Inflammatory macrophage treated with lipopolysaccharide for 4 hours (primary cell): ENCODE measurements at places on chromosomes 2 and 18.
A peak's percentile ranks its signal among the peaks of the same experiment; 100 is the strongest.

DNA sequence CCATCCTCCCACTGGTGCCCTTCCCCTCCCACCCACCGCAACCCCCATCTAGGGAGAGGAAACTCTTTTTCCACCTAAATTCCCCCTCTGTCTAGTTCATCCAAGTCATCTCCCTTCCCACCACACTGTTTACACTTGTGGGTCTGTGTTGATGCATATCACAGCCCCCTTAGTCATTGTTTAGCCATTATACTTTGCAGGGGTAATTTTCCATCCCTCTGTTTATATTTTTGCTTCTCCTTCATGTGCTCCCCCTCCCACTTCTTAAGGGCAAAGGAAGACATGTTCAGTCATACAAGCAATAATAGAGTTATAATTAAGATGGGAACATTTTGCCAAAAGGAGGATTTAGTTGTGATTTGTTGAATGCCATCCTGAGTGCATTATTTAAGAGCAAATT is 187.8 kb upstream of the TNP1 start:
- DNase-seq: no peak

DNA sequence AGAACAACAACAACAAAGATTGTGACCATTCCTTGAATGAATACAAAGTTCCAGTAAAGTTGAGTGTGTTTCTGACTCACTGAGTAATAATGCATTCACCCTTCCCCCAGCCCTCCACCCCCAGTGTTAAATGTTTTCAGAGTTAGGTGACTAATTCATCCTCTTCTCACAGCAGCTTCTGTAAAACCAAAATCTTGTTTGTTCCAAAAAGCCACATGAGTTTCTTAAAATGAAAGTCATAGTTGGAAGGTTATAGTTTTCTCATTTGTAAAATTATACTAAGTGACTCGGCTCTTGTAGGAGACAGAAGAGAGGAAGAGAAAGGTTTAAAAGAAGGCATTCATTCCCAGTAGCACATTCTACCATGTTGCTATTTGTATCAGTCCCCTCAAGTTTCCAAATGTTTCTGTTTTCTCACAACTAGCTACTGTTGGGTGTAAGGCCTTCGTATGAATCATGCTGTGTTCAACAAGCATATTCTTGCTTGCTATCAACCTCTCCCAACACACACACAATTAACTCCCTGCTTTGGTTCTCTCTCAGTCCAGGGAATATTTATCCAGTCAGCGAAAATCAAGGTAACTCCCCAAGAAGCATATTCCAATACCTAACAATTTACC is 75.3 kb downstream of the MBD2 start:
- DNase-seq: peak; percentile 71

DNA sequence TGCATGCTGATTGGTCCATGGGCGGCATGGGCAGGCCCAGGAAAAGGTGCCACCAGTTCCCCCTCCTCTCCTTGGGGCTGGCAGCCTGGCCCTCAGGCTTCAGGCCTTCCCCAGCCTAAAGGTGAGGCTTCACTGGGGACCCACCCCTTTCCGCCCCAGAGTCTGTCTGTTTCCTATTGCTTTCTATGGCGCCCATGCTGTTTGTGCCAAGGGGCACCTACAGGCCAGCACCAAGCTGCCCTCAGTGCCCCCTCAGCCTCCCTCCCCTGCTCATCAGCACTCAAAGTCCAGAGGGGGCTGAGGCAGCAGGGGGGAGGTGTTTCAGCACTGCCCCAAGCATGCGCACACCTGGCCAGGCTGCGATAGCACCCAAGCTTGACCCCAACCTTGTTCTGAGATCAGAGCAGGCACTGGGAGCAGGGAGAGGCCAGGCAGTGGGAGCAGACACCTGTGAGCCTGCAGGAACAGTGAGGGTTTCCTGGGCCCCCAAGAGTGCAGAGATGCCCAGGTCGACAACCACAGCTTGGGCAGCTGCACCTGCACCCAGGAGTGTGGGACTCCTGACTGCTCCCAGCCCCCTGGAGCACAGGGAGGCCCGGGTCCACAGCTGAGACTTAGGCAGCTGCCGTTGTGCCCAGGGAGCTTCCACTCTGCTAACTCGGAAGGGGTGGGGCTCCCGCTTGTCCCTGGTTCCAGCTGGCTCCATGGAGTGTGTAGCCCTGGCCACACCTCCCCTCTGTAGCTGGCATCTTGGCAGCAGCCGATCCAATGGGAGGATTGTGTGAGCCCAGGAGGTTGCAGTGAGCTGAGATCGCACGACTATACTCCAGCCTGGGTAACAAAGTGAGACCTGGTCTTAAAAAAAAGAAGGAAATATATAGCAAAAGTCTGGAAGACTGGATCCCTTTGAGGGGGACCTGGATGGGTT is 69.1 kb downstream of the NCAPH start:
- DNase-seq: no peak

- no peak for DNase-seq
Measured at GRCh38 chr2:112658839-112659667, 13.3 kb downstream of the SLC20A1 start.
